Myocyte (in vitro differentiated cells): ENCODE measurements at places on chromosomes 2 and 18. TPM values are rescaled to one million over a fixed set of nuclear protein-coding genes. Genes with fewer than 3 reads are reported as not detected.

Gene GALNT3
- total RNA-seq: 0.16 and 0.37 TPM in 2 replicates

Gene CFC1
- not detected in 2 replicates for total RNA-seq

GRCh38 chr2:222798528-222798927, 62.3 kb upstream of the ACSL3 start:
- no peak for DNase-seq

Gene GNAL
- total RNA-seq: 0.36 and 1.2 TPM in 2 replicates

DNA sequence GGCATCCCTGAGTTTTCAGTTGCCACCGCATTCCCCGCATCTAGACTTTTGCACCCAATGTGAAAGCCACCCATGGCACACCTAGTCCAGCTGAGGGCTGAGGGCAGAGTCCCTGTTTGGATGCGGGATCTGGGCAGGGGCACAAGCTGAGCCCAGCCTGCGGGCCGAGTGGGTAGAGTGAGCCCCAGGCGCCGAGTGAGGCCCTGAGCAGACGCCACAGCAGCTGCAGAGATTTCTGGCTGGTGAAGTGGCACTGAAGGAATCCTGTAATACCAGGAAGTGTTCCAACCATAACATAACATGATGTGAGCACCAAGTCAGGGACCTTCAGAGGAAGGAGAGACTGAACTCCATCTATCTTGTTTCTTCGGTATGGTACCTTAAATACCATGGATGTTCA, 27.7 kb upstream of the FRZB start:
- peak; percentile 86 for DNase-seq

Gene DSC2
- total RNA-seq: not detected in 2 replicates

- DNase-seq: no peak
Observed at GRCh38 chr18:58183226-58183625, 139.2 kb downstream of the NEDD4L start.

- DNase-seq: peak; percentile 31
Observed at GRCh38 chr2:218398437-218399390, 954 bp upstream of the CTDSP1 start.

Gene CNTNAP5
- total RNA-seq: not detected in 2 replicates

DNA sequence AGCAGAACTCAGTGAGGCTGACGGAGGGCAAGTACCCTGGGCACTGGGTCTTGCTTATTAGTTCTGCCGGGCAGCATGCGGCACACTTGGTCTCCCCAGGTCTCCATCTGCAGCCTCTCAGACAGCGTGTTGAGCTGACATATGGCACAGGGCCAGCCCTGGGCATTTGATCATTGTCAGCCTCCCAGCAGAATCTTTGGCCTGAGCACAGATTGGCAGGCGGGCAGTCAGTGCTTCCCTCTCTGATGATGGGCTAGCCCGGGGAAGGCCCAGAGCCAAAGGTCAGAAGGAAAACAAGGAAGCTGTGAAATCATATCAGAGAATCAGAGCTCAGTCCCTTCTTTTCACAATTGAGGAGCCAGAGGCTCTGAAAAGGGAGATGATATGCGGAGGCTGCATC, 150.1 kb upstream of the LRRTM1 start:
- peak; percentile 3 for DNase-seq

Gene CD28
- 0.45 and 0.57 TPM in 2 replicates for total RNA-seq

Gene RNF144A
- 0.35 TPM in 1 of 2 replicates, not detected in the other for total RNA-seq

- DNase-seq: no peak
Observed at GRCh38 chr2:232124309-232124708, 162.8 kb downstream of the DIS3L2 start.

Gene CD8B2
- not detected in 2 replicates for total RNA-seq

GRCh38 chr18:60044290-60045006, 144.7 kb downstream of the PMAIP1 start:
- DNase-seq: no peak

- DNase-seq: peak; percentile 29
Observed at GRCh38 chr2:86400321-86400720, 40.9 kb upstream of the KDM3A start.

GRCh38 chr2:217849154-217849975, 153.4 kb downstream of the TNS1 start:
- DNase-seq: peak; percentile 44

DNA sequence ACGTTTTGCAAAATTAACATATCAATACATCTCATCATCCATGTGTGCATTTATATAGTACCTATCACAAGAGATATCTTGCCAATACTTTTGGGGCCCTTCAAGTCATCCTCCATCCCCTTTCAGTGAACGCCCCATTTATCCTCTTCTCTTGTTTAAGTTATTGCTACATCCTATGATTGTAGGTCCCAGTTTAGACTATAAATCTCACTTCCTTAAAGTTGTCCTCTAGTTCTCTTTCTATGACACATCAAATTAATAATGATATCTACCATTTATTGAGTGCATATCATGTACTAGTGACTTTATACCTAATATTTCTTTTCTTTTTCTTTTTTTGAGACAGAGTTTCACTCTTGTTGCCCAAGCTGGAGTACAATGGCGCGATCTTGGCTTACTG, 28.8 kb upstream of the FBXO11 start:
- no peak for DNase-seq

DNA sequence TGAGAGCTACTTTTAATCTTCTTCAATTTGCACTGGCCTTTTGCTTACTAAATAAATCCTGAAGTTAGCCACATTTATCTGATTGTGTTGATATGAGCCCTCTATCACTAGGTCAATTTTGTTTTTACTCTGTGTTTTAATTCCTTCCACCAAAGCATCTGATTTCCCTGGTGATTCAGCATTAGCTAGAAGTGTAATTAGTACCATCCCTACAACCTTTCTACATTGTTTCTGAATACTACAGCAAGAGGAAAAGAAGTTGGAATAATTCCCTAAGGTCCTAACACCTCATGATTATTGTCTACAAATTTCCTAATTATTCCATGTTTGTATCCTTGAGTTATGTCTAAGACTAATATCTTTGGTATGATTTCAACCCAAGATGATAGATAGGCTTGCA, 1093.6 kb downstream of the SUCLG1 start:
- no peak for DNase-seq

- no peak for DNase-seq
Observed at GRCh38 chr18:45040879-45041278, 360.2 kb downstream of the SETBP1 start.

DNA sequence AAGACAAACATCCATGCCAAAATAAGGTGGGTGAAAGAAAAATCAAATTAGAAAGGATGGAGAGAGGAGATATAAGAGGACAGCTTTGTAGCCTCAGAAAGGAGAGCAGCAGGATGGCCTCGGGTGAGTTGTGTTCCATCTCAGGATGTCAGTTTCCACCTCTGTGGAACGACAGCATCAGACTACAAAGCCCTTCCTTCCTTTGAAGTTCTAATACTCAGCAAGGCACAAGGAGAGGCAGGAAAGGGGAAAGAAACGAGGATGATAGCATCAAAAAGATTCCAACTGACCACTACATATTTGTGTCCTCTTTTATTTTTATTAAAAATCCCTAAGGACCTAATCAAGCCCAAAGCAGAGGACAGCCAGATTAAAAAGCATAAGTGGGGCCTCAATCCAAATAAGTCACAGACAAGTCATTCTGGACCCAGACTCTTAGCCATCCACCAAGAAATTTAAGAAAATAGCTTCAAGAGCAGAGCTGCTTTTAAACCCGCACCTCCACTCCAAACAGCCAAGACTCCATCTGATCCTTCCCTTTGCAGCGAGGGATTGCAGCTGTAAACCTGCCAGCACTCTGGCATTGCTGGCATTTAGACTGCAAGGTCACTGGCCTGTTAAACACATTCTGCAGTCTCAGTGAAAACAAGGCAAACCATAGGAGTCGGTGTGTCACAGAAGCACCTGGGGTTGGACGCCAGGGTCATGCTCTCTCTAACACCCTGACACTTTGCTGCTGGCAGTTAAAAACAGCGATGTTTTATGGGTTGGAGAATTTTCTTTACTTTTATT, 314.5 kb upstream of the CHAC2 start:
- peak; percentile 47 for DNase-seq

Gene SMIM21
- total RNA-seq: not detected in 2 replicates

DNA sequence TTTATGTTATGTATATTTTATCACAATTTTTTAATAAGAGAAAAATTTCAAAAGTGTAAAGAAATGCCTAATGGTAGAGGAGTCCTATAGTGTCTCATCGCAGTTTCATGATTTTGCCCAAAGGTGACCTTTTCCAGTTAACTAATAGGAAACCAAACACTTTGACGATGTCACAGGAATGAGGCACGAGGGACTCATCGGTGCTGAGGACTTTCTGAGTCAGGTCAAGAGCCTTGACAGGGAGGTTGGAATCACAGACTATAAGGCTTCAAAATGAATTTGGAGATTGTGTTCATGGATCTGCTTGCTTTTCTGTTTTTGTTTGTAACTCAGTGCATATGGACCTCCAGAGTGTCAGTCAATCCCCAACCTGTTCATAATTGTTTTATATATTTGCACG, 15.1 kb upstream of the RTTN start:
- no peak for DNase-seq

- DNase-seq: peak; percentile 83
Observed at GRCh38 chr18:58043491-58044369, at the start of gene NEDD4L. TSS of gene NEDD4L (plus strand) at chr18:58044226. CDS start at chr18:58044661, 435 bp downstream.

Gene CIB4
- total RNA-seq: not detected in 2 replicates

GRCh38 chr2:163703386-163703785, 32.4 kb downstream of the FIGN start:
- DNase-seq: no peak

GRCh38 chr2:170821531-170822289, 5.0 kb downstream of the GAD1 start:
- DNase-seq: no peak

DNA sequence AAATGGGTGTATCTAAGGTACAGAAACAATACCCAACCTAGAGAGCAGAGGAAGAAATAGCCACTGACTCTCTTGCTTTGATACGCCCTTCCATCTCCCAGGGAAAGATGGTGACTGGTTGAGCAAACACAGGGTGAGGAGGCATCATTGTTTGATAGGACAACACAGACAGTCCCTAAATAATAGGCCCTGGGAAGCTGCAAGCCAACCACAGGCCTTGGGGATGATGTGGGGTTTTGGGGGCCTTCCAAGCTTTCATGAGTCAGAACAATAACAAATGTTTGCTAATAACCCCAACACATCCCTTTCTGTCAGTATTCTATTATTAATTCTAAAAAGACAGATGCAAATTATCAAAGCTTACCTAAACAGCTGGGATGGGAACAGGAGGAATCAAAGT, 9.8 kb downstream of the LGALSL start:
- DNase-seq: peak; percentile 92

DNA sequence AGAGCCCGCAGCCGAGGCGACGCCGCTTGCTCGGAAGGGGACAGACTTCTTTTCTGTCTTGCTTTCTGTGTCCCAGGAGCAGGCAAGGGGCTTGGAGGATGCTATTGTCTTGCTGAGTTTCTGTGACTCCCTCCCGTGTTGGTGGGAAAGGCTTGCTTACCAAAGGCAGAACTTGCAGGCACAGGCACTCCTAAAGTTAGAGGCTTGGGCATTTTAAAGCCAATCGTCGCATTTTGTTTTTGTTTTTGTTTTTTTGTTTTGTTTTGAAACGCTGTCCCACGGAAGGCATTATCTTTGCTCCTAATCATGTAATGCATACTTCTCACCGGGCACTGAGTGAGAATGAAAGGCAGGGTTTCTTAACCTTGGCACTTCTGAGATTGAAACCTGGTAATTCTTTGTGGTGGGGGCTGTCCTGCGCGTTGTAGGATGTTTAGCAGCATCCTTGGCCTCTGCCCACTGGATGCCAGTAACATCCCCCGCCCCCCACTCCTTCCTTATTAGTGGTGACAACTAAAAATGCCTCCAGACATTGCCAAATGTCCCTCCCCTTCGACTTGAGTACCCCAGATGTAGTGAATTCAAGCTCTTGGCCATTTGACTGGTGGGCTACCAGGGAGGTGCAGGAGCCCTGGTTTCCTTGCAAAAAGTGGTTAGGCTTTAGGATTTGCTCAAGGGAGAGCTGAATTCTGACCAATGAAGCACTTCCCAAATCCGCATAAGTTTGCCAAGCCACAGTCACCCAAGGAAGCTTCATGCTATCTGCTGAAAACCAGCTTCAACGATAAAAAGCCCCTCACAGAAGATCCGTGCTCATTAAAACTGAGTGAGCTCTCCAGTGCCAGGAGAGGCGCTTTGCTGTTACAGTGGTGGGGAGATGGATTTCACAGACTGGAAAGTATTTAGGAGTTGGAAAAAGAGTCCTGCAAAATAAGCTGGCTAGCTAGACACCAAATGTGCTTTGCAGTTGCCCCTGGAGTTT, 1.2 kb downstream of the ANTXR1 start:
- DNase-seq: peak; percentile 67

GRCh38 chr2:206981739-206982340, 42.5 kb downstream of the CPO start:
- DNase-seq: peak; percentile 81

Gene HOXD1
- not detected in 2 replicates for total RNA-seq

GRCh38 chr2:212540341-212540740, 1.7 kb upstream of the ERBB4 start:
- no peak for DNase-seq

Gene SLC5A7
- total RNA-seq: not detected in 2 replicates

- DNase-seq: no peak
Observed at GRCh38 chr18:26909599-26910290, 44.2 kb upstream of the AQP4 start.

GRCh38 chr2:74816540-74817303, 17.2 kb upstream of the HK2 start:
- DNase-seq: no peak

Gene SLC25A52
- total RNA-seq: not detected in 2 replicates

DNA sequence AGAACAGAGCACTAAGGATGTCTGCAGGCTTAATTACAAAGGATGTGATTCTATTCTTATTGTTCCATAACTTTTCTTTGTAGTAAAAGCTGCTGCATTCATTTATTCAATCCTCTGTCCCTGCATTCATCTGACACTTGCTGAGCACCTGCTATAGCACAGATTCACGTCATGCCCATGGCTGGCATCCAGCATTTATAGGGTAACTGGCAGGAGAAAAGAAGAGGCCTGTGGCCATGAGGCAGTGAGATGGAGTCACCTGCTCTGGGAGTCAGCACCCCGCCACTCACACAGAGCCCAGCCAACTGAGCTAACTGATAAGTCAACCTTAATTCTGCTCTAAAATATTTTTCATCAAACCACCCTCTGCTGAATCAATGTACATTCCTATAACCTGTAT, 18.3 kb upstream of the CDC42EP3 start:
- DNase-seq: peak; percentile 85

DNA sequence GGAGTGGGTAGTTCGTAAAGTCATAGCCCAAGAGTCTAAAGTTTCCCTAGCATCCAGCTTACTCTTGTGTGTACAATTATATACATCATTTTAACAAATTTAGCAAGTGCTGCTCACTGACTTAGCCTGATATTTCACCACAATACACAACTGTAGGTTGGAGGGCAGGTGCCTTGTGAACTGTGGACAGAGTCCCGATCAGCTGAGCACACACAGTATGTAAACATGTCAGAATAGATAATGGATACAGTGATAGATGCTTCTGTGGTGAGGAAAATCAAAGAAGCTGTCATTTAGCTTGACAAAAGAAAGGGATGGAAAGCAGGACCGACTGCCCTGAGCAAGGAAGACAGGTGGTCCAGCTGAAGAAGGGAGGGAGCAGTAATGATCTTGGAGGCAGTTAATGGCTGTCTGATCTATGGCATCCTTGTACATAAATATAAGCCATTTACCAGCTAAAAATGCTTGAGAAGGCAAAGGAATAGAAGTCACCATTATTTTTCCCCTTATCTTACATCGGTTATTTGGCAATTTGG, 372.8 kb upstream of the UBE2E3 start:
- no peak for DNase-seq

GRCh38 chr2:39188960-39189494, 54.7 kb downstream of the CDKL4 start:
- no peak for DNase-seq

- DNase-seq: peak; percentile 59
Observed at GRCh38 chr2:145184741-145185651, 665.1 kb upstream of the ZEB2 start.

Gene ASXL3
- not detected in 2 replicates for total RNA-seq

- no peak for DNase-seq
Observed at GRCh38 chr2:75577280-75577679, 16.5 kb upstream of the EVA1A start.
